Skeletal muscle cell (primary cell): ENCODE measurements at places on chromosomes 4 and X.

DNA sequence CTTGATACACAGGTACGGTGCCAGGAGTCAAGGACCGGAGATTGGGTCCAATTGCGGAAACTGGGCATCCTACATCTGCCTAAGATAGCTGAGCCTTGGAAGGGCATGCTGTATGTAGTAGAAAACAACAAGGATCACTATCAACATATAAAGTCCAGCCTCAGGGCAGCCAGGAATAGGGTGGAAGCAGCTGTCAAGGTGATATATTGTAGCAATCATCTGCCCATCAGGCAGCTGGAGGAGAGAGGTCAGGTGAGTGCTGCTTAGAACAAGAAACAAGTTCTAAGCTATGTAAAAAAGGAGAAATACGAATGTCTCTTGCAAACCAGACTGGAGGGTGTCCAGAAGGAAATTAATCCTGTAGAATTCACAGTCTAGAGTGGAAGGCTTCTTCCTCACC is 34.8 kb downstream of the KCNE5 start:
- DNase-seq: no peak

DNA sequence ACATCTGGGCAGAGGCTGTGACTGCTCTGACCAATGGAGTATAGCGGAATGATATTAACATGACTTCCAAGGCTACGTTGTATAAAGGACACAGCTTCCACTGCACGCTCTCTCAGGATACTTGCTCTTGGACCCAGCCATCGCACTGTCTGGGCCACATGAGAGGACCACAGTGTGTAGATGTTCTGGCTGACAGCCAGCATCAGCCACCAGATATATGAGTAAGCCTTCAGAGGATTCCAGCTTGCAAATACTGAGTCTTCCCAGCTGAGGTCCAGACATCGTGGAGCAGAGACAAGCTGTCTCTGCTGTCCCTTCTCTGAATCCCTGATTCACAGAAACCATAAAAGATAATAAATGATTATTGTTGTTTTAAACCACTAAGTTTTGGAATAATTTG is 146.8 kb upstream of the USP9X start:
- no peak for DNase-seq

DNA sequence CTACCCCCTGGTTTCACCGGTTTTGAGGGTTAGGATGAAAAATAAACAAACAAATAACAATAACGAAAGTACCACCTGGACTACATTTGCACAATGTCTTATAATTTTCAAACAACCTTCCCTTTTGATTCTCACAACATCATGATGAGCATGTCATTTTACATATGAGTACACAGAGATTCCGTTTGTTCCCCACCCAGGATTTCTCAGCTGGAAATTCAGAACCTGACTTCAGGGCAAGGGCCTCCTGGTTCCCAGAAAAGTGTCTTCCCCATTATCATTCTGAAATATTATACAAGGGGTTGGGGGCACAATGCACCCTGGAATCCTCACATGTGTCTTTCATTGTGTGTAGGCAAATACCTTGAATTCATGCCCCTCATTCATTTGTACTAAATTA is 135.8 kb upstream of the NOCT start:
- DNase-seq: no peak

- no peak for DNase-seq
Measured at GRCh38 chr4:182062458-182062857, 180.7 kb upstream of the TENM3 start.

GRCh38 chr4:103885152-103885551 is 165.4 kb upstream of the TACR3 start:
- no peak for DNase-seq

DNA sequence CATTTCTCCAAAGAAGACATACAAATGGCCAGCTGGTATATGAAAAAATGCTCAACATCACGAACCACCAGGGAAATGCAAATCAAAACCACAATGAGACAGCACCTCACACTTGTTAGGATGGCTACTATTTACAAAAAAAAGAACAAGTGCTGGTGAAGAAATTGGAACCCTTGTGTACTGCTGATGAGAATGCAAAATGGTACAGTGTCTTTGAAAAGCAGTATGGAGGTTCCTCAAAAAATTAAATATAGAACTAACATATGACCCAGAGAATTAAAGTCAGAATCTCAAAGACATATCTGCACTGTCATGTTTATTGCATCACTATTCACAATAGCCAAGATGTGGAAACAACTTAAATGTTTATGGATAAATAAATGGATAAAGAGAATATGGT is 20.9 kb downstream of the PAGE4 start:
- DNase-seq: no peak

DNA sequence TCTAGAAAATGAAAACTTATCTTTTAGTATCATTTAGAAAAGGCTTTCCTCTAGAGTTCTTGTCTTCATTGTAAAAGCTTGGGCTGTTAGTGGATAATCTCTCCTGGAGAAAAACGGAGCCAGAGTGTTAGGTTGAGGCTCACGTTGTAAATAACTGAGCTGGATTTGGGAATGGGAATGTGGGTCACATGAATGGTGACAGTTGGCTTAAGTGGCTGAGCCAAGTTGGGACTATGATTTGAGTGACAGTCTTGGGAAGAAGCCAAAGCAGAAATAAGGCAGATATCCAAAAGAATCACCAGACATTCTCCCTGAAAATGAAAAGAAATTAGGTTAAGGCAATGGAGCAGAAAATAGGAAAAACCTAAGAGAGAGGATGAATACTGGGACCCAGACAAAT is 33.6 kb upstream of the PDGFC start:
- no peak for DNase-seq

DNA sequence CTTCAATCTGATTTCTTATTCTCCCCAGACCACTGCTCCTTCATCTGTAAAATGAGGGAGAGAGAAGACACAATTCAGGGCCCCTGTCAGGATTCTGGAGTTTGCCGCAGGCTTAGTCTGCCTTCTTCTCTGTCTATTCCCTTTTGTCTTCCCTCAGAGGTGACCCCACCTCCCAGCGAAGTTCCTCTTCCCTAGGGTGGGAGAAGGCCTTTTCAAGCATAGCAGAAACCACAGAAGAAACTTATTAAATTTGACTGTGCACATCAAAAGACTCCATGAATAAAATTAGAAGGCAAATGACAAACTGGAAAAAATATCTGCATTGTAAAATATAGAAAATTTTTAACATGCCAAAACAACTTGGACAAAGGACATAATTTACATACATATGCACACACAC is 148.8 kb downstream of the HNRNPD start:
- DNase-seq: no peak

DNA sequence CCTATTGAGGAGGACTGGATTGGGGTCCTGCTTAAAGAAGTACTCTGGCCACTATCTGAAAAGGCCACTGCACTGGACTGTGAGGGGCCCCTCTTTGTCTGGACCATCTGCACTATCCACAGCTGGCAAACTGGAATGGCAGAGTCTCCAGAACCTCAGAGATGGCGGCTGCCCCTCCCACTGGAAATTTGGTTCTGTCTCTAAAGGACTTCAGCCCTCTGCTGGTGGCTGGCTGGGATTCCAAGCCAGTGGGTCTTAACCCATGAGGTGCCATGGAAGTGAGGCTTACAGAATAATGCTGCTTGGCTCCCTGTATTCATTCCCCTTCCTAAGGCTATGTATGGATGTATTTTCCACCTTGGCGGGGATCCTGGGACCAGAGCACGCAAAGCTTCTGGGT is 41.6 kb upstream of the CYLC1 start:
- DNase-seq: no peak

DNA sequence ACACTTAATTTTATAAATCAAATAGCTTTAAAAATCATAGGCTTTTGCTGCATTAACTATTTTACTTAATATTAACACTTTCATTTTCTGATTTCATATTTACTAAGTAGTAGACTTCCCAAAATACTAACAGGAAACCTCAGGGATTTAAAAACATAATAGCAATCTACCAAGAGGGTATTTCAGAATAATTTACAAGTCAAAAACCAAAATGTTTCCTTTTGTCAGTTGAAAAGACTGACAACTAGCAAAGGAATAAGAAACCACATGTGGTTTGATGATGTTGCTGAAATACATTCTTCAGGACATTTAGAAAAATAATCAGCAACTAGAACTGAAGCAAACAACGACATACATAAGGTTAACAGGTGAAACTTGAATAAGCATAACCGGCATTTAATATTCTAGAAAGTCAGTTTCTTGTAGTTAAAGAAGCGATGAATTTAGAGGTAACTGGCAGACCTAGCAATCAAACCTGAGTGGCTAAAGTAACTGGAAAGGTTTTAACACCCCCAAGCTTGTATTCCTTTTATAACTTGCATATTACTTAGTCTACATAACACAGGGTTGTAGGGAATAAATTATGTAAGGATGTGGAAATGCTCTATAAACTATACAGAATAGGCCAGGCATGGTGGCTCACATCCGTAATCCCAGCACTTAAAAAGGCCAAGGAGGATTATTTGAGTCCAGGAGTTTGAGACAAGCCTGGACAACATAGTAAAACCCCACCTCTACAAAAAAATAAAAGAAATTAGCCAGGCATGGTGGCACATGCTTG is 40.0 kb downstream of the DHX15 start:
- DNase-seq: no peak

GRCh38 chr4:92825256-92825655 is 521.5 kb downstream of the GRID2 start:
- DNase-seq: no peak

DNA sequence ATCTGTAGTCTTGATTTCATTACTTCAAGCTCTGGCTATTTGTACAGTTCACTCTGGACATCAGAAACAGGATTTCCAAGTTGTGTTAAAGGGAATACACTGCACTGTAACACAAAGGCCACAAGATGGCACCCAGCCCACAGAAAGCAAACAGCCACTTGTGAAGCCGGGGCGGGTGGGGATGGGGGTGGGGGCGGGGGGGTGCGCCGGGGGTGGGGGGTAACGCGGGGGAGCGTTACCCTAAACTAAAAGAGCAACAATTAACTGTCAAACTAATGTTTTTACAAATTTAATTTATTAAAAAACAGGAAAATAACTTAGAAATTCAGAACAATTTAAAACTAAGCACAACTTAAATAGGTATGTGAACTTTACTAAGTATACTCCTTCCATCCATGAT is 27.3 kb downstream of the PRDX4 start:
- peak; percentile 2 for DNase-seq

GRCh38 chrX:42127563-42127962 is 204.2 kb upstream of the CASK start:
- DNase-seq: no peak

- DNase-seq: no peak
Measured at GRCh38 chr4:34191443-34191842, 2052.9 kb downstream of the ARAP2 start.

DNA sequence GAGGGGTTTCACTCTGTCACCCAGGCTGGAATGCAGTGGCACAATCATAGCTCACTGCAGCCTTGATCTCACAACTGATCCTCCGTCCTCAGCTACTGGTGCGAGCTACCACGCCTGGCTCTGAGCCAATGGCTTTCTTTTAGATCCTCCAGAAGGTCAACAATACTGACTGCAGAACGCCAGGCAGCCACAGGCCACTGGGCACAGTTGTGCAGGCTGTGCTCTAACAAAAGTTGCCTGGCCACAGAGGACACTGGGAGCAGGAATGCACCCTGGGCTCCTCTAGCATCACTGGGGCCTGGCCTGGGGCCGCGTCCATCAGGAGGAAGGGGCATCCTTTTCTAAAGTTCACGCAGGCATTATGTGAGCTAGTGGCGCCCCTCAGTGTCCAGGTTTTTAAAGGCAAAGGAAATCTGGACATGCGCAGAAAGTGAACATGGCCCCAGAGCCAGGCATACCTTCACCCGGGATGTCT is 14.9 kb upstream of the PORCN start:
- no peak for DNase-seq

DNA sequence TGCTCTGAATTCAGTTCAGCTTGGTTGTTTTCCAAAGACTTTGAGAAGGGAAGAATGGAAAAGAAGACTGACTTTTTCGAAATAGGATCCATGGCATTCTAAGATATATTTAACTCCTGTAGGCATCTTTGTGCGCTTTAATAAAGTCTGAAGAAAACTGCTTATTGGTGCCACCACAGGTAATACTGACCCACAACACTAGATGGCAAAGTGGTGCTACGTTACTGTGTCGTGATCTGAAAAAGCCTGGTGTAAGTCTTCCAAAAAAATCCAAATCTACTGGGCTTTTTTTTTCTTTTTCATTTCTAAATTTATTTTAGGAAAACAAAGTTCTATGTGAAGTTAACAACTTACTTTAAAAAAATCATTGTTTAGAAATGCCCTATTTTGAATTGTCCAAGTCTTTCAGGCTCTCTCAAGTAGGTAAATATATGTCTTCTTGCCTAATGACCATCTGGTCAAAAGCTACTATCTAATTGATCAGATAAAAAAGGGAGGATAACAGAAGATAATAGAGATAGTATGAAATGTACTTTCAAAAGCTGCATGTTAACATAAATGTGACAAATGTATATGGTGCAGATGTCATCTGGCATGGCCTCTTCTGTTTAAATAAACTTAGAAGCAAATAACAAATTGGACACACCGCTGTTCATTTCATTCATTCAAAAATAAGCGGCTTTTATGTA is 47.0 kb upstream of the MID1IP1 start:
- DNase-seq: peak; percentile 10

DNA sequence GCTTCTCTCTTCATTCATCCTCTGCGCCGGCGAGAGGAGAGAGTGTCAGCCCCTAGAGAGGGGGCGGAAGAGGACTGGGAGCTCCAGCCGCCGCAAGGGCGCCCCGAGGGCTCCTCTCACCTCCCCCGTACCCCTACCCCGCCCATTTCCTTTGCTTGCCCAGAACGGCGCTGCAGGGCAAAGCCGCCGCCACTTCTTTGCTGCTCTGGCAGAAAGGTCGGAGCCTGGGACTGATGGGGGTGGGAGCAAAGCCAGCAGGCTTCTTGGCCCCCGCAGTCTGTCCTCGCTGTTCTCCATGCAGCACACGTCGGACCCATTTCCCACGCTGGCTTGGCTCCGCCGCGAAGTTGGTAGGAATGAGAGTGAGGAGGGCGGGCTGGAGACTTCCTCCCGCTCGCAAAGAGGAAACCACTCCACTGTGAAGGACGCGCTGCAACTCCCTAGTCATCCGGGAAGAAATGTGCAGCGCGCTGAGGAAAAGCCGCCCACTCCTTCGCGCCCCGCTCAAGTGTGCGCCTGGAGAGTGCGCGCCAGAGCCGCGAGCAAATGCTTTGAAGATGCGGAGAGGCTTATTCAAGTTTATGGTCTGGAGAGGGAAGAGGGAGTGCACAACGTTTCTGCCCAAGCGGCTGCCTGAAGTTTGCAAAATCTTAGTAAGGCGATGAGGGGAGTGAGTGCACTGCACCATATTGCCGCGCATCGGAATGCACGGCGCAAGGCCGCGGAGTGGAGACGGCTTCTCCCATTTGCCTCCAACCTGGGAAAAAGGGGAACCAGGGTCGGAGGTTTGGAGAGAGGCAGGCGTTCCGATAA is 2.8 kb upstream of the PCDH7 start:
- DNase-seq: peak; percentile 56

GRCh38 chr4:3440979-3441500 is 728 bp upstream of the HGFAC start:
- DNase-seq: no peak

- no peak for DNase-seq
Measured at GRCh38 chrX:10033375-10034007, 66.3 kb downstream of the CLDN34 start.

GRCh38 chr4:185839770-185840169 is 27.8 kb upstream of the SORBS2 start:
- DNase-seq: peak; percentile 56
